ENCODE measurements at places on chromosomes 11 and 22. TPM values are rescaled to one million over a fixed set of nuclear protein-coding genes. Genes with fewer than 3 reads are reported as not detected.

GRAP2 gene
- 4.3 TPM for total RNA-seq

UBQLN3 gene
- 0.29 TPM for total RNA-seq

JHY gene
- 2.2 TPM for total RNA-seq

- no peak for DNase-seq
- H3K27ac ChIP-seq: no peak overlapping the region
- no peaks in the 10 kb centered on the region for H3K4me1 ChIP-seq
- H3K27me3 ChIP-seq: no peaks in the 10 kb centered on the region
- H3K36me3 ChIP-seq: no peaks in the 10 kb centered on the region
Observed at GRCh38 chr11:129636926-129637325, 178.7 kb upstream of the TMEM45B start.

DNA sequence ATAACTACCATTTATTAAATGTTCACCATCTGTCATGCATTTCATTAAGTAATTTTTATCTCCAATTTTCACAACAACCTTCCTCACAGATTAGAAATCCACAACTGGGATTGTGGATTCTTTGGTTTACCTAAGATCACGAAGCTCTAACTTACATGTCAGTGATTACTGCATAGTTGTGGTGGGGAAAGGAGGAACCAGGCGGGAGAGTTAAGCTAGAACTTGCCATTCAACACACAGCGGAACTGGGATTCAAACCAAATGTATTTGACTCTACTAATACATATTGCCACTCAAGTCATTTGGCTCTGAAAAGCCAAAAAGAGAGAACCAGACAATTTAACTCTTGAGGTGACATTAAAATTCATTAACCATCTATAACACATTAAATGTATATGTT lies 10.4 kb upstream of the LAYN start:
- no peak for DNase-seq
- no peaks in the 10 kb centered on the region for H3K36me3 ChIP-seq
- H3K27me3 ChIP-seq: peaks cover 19% of the 10 kb centered on the region

- peaks cover 5% of the 10 kb centered on the region for H3K27me3 ChIP-seq
- H3K4me1 ChIP-seq: no peaks in the 10 kb centered on the region
- no peak overlapping the region for H3K27ac ChIP-seq
- DNase-seq: no peak
- no peak overlapping the region for H3K4me3 ChIP-seq
- no peaks in the 10 kb centered on the region for H3K36me3 ChIP-seq
Observed at GRCh38 chr11:73641668-73642067, 4.7 kb upstream of the PLEKHB1 start.

- DNase-seq: no peak
- H3K27me3 ChIP-seq: no peaks in the 10 kb centered on the region
- H3K27ac ChIP-seq: no peak overlapping the region
- H3K36me3 ChIP-seq: peaks cover 36% of the 10 kb centered on the region
Observed at GRCh38 chr11:111788051-111788450, 21.9 kb upstream of the PPP2R1B start.

GRCh38 chr11:112363527-112363926 lies 102.9 kb upstream of the PLET1 start:
- no peak overlapping the region for H3K27ac ChIP-seq
- DNase-seq: no peak
- no peaks in the 10 kb centered on the region for H3K27me3 ChIP-seq

GRCh38 chr11:127670374-127671119 lies 670.0 kb upstream of the KIRREL3 start:
- H3K4me1 ChIP-seq: no peaks in the 10 kb centered on the region
- no peak overlapping the region for H3K27ac ChIP-seq
- no peak overlapping the region for H3K4me3 ChIP-seq
- H3K27me3 ChIP-seq: no peaks in the 10 kb centered on the region

GRCh38 chr22:27749597-27750225 lies 51.8 kb downstream of the MN1 start:
- H3K27me3 ChIP-seq: no peaks in the 10 kb centered on the region
- no peak overlapping the region for H3K4me3 ChIP-seq
- no peaks in the 10 kb centered on the region for H3K36me3 ChIP-seq
- no peak for DNase-seq
- no peak overlapping the region for H3K27ac ChIP-seq

DNA sequence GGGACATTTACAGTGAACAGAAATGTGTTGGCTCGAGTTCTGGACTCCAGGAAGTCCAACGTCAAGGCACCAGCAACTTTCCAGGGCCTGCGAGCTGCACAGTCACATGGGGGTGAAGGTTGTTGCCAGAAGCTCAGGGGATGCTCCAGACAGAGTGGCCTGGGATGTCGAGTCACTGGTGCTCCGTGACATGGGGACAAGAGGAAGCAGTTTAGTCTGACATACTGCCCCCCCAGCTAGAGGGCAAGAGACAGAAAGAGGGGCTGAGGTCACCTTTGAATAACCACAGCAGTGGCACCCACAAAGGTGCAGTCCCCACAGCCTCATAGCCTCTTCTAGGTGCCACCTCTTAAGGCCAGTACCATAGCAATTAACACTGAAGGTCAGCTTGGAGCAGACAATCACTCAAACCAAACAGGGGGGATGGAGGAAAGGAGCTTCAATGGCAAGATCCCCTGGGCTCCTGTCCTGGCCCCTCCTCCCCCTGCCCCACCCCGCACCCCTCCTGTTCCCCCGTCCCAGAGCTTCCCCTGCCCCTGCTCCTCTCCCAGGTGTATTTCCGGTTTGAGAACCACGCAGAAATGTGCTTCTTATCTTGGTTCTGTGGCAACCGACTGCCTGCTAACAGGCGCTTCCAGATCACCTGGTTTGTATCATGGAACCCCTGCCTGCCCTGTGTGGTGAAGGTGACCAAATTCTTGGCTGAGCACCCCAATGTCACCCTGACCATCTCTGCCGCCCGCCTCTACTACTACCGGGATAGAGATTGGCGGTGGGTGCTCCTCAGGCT lies 3.8 kb downstream of the APOBEC3D start:
- peaks cover 43% of the 10 kb centered on the region for H3K4me1 ChIP-seq
- no peak for DNase-seq
- H3K36me3 ChIP-seq: peaks cover 55% of the 10 kb centered on the region
- H3K27ac ChIP-seq: peak overlapping the region; percentile 35
